GM04503 (cell line): ENCODE measurements at places on chromosomes 16 and 17.

GRCh38 chr16:1002399-1003166 is 21.0 kb downstream of the SOX8 start:
- peak; percentile 25 for DNase-seq

- no peak for DNase-seq
These were observed 15.2 kb upstream of the CA4 start for GRCh38 chr17:60134396-60135150.

DNA sequence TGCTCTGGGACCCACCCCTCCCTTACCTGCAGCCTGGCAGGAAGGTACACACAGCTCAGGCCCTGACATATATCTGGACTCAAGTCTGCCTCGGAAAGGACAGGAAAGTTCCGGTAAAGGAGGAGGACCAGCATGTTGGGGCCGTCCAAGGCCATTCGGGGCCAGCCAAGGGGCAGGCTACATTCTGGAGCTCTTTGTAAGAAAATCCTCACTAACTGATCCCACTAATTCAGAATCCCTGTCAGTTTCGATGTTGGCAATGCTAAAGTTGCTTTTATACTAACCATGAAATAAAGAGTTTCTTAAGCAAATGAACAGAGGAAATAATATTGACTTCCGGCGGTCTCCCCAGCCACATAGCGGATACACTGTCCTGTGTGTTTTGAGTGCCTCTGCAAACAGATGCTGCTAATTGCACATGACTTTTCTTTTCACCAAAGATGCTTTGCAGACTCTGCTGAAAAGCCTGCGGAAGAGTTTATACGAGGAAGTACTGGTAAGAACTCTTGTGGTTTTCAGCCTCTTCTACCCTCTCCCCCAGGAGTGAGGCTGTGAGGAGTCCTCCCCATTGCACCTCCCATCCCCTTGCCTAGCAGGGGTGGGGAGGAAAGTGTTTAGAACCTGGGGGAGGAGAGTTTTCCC is 54.8 kb downstream of the PLXDC1 start:
- DNase-seq = no peak

DNA sequence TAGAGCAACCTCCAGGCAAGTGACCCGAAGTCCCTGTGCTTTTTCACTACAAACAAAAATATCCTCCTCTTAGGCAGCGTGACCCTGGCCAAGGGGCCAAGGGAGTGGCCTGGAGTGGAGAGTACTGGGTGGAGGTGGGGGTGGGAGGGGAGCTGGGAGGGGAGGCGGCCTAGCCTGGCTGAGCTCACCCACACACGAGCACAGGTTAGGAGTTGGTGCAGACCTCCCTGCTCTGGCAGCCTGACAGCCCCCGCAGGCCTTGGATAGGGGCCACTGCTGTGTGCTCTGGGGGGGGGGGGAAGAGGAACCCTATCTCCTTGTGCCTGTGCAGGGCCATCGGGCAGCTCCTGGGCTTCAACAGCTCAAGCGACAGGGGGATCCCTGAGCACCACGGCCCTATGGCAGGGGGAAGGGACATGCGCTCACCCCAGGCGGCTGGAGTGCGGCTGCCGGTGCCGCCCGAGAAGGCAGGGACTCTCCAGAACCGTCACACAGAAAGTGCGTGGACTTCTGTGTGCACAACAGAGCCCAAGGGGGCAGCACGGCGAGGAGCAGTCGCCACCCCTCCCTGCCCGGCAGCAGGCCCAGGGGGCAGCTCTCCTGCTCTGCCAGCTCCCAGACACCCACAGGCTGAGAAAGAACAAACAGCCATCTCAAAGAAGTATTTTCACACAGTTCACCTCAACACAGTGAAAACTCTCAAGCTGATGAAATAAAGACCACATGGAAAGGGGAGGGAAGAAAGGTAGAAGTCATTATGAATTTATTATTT is 13.3 kb downstream of the SLC16A3 start:
- no peak for DNase-seq

DNA sequence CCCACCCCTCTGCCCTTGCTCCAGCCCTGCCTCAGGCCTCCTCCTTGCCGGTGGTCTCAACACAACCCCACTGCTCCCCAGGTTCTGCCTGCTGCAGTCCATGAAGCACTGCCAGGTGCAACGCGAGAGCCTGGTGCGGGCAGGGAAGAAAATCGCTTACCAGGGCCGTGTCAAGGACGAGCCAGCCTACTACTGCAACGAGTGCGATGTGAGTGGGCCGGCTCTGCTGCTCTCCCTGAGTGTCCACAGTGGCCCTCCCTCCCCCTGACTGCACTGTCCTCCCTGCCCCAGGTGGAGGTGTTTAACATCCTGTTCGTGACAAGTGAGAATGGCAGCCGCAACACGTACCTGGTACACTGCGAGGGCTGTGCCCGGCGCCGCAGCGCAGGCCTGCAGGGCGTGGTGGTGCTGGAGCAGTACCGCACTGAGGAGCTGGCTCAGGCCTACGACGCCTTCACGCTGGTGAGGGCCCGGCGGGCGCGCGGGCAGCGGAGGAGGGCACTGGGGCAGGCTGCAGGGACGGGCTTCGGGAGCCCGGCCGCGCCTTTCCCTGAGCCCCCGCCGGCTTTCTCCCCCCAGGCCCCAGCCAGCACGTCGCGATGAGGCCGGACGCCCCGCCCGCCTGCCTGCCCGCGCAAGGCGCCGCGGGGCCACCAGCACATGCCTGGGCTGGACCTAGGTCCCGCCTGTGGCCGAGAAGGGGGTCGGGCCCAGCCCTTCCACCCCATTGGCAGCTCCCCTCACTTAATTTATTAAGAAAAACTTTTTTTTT is 1.8 kb upstream of the TMEM88 start:
- DNase-seq = no peak
